ENCODE measurements at places on chromosomes 7 and 10.

DNA sequence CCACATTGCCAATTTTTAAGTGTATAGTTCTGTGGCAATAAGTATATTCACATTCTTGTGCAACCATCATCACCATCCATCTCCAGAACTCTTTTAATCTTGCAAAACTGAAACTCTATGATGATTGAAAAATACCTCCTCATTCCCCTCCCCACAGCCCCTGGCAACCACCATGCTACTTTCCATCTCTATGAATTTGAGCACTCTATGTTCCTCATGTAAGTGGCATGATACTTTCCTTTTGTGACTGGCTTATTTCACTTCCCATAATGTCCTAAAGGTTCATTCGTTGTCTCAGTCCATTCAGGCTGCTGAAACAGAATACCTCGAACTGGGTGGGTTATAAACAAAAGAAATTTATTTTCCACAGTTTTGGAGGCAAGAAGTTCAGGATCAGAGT is 23.4 kb upstream of the EGR2 start:
- no peak for DNase-seq

GRCh38 chr10:34216348-34216945 is 598.6 kb downstream of the PARD3 start:
- DNase-seq: no peak

- DNase-seq: peak; percentile 33
These were observed 289.6 kb downstream of the SFMBT2 start for GRCh38 chr10:7121154-7121797.

- DNase-seq: no peak
These were observed 108.6 kb downstream of the SEMA3A start for GRCh38 chr7:84085998-84086397.

DNA sequence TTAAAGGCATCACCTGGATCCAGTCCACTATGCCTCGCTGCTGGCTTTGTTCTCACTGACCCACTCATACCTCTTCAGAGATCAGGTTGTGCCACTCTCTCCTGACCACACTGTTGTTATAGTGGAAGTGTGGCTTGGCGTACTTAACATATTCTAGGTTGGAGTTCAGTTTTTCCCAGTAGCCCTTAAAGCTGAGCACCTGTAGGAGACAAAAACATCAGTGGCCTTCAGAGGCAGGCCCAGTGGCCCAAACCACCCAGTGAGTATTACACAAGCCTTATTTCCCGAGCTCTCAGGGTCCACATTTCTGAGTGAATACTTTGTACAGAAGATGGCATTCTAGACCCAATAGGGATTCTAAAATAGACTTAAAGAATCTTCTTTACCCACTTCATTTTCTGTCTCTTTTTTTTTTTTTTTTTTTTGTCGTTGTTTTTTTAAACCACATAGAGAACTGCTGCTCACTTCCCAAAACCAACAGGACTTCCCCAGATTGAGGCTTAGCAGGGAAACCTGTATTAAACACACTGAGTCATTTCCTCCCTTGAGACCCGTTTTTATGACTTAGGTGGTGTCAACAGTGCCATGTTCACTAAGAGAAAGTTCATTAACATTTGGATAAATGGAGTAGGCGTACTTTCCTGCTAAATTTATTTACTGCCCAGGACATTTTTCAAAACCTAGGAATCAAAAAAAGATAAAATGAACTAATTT is 85.8 kb downstream of the GSAP start:
- no peak for DNase-seq

- no peak for DNase-seq
These were observed 1.4 kb downstream of the EPHB4 start for GRCh38 chr7:100825751-100826513.

DNA sequence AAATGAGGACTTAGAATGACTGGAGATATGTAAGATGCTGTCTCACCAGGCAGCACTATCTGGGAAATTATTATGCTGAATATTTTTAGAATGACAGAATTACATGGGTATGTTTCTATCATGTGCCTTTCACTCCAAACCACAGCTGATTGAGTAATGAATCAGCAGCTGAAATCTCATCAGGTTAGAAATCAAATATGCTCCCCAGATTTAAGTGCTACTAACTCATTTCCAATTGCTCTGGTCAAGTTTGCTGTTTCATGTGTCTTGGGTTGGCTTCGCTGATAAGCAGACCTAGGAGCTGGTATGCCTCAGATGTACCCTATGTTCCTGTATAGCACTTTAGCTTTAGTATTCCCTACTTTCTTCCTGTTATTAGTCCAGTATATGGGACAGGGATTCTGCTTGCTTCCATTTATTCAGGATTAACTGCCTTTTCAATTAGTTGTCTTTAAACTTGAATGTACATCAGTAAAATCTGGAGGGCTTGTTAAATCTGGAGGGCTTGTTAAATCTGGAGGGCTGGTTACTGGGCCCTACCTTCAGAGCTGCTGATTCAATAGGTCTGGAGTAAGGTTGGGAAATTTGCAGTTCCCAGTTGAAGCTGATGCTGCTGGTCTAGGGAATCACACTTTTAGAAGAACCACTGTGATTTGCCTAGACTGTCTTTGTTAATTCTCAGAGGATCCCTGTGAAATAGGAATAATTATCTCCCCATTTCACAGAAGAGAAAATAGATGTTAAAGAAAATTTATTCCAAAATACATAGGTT is 172.9 kb downstream of the DKK1 start:
- DNase-seq: no peak

DNA sequence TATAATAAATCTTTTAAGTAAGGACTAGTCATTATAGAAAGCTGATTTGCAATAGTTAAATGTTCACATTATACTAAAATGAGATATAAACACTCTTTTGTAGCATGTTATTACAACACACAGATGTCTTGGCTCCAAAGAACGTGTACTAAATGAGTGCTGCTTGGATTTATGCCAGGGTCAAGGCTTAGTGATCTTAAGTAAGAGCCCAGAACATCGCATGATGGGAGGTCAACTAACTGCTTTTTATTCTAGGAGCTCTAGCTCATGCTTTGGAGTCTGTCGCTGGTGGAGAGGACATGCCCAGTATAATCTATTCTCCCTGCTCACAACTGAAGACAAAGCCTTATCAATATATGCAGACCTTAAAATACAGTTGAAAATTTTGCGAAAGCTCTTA is 315.1 kb downstream of the BBS9 start:
- no peak for DNase-seq

DNA sequence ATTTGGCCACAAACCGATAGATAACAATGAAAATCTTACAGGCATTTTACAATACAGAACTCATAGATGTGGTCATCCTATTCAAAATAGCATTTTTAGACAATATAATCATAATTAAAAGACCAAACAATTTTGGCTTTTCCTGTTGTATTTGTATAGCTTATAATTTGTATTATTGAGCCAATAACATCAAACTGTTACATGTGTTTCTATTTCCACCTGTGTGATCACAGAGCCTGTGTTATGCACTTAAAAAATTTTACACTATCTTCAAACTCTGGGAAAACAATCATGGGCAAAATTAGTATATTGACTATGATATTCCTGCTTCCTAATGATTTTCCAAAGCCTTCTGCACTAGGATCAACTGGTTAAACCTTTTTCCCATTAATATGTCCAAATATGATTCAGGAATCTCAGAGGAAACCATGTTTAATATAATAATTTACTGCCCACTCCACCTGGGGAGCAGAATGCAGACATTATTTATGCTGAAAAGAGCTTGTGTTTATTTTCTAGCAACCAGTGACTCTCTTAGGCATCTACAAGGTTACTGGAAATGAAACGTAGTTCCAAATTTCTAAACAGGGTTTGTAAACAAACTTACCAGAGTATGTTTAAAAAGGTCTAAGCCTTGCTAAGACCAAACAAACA is 1.7 kb downstream of the RHOBTB1 start:
- no peak for DNase-seq

GRCh38 chr7:22872096-22872807 is 49.6 kb upstream of the TOMM7 start:
- no peak for DNase-seq

DNA sequence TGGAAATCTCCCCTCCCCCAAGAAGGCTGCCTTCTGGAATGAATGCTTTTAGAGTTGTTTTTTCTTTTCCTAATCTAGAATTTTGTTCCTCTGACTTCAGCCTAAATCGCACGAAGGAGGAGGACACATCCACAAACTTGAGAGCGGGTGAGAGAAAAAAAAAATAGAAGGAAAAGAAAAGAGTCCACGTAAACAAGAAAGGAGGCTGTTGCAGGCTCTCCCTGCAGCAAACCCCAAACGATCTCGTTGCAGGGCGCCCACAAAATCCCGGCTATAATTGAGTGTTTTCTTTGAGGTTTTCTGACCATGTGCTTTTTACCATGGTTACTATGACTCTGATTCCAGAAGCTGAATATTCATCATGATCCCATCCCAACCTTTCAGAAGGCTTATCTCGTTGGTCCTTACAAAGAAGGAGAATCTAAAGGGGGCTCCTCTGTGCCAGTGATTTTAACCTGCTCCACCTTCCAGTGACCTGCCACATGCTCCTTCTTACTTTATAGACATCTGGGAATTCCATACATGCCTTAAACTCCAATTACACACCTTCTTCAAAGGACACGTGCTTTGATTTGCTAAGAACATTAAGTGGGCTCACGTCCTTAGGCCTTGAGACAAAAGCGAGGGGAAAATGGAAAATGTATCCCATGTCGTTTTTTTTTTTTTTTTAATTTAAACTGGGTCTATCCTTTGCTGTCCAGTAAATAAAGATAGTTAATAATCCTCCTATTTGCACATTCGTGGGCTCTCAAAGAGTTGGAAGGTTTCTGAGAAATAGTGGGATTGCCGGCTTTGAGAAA is 5.8 kb downstream of the TWIST1 start:
- no peak for DNase-seq

All from head of caudate nucleus (tissue), 42 donors.